ENCODE measurements at places on chromosomes 2 and 18.

- no peak for DNase-seq
These were observed 50.6 kb upstream of the TFCP2L1 start for GRCh38 chr2:121335294-121336290.

DNA sequence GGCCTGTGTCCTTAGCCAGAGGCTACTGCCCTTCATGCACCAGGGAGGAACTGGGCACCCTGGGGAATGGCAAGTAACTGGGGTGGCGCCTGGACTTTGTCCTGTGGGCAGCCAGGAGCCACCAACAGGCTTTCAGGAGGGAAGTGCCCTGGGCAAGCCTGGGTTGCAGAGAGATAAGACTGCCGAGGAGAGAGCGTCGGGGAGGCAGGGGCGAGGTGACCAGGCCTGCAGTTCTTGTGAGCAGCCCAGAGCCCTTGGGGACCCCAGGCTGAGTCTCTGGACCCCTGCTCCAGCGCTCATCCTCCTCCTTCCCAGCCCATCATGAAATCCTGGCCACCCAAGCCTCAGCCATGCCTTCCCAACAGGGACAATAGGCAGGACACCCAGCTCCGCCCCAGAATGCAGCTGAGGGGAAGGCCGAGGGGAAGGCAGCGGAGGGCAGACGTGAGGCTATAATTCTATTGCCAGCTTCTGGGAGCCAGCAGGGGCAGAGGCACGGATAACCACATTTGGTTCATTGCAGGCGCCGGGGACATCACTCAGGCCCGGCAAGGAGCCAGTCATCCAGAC is 25.1 kb downstream of the ADRA2B start:
- DNase-seq, result no peak

DNA sequence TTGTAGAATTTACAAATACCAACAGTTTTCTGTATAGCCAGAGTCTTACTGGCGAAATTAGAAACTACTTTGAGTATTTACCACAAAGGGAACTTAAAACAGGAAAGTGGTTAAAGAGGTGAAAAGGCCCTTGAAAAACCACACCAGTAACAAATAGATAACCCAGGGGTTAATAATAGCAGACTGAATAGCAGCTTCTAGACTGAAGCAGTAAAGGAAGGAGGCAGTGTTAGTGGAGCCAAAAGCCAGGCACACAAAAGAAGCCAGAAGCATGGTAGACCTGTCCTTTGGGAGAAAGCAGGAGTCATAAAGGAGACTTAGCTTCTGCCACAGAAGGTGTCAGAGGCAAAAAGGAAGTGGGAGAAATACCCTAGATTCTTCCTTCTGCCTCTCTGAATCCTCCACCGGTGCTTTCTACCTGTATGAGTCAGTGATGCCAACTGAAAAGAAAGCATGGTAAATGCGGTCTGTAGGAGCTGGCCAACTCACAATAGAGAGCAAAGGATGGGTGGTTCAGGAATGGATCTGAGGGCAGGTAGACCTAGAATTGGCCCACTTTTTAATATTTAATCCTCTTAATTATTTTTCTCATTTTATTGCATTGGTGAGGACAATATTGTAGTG is 97.3 kb downstream of the ARL6IP6 start:
- DNase-seq, result no peak

GRCh38 chr18:23852236-23853045 is 162.1 kb upstream of the TTC39C start:
- DNase-seq, result no peak

GRCh38 chr2:196159221-196159892 is 12.0 kb downstream of the STK17B start:
- no peak for DNase-seq
